ENCODE measurements at places on chromosomes 5 and 9.
A peak's percentile ranks its signal among the peaks of the same experiment; 100 is the strongest.

DNA sequence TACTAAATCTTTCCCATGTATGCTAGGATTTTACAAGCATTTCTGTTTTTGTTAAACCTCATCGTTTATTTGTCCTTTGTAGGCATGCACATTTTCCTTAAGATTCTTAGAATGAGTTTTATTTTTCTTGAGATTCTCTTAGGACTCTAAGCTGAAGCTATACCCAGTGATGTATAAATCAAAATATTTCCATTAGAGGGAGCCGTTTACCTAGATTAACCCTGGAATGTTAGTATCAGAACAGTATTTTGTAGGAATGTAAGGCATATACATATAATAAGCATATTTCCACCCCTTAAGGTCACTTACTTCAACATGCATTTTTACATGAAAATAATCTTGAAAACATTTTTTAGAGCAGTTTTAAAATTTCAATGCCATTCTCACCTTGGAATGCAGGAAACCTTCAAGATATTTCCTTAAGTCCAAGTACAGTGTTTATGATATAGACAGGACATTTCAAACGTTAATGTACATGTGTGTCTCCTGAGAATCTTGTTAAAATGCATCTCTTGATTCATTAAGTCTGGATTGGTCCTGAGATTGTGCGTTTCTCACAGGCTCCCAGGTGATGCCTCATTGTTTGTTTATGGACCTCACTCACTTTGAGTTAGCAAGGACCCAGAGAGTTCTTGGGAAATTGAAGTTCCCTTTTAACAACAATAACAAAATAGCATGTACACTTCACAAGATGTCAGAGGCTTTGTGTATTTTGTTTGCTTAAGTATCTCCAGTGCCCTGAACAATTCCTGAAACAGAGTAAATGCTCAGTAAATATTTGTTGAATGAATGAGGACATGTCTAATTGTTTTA is 34.9 kb upstream of the FCHO2 start:
- DNase-seq = peak; percentile 40

DNA sequence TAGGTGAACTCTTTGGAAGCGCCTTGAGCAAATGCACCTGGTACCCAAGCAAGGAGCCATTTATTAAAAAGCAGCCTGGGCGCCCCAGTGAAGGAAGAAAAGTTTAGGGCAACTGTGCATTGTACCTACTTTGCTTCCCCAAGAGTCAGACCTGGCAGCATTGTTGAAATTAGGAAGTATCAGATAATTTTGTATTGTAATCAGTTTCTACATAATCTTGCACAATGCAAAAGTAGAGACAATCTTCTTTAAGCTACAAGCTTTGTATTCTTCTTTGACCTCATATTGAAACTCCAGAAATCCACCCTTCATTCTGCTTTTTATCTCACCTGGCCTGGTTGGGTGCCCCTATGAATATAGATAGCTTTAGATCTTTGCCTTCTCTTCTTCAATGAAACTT is 490.8 kb downstream of the RASEF start:
- no peak for DNase-seq

DNA sequence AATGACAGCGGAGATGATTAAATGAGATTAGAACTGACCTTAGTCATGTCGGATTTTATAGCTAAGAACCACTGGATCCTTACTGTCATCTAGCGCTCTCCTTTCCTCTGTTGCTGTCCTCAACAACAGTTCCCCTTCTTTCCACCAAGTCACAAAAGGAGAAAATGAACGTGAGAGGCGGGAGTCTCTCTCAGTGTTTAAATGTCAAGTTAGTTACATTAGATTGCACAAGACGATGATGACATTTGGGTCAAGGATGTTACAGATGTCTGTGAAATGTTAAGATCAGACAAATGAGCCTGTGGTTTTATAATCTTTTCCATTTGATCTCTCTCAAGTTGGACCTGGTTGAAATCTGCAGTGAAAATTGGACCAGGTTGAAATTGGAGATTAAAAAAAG is 53.5 kb downstream of the FBXO38 start:
- DNase-seq = no peak

GRCh38 chr9:78189461-78189860 is 46.4 kb upstream of the CEP78 start:
- no peak for DNase-seq

GRCh38 chr5:172954751-172955159 is 4.5 kb upstream of the RPL26L1 start:
- DNase-seq = no peak

DNA sequence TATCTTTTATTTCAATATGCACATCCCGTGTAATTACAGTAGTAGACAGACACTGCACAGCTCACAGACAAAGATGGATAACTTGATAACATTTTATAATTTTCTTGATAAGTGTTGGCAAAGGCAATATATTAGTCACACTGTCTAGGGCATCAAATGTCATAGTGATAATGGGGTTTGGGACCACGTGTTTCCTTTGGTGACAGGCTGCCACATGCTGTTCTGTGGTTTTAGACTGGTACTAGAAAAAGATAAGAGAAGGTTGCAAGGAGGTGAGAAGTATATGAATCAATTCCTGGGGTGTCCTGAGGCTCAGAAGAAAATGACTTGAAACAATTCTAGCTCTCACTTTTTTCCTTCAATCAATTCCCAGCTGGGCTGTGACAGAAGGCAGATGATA is 258.8 kb upstream of the CHD1 start:
- no peak for DNase-seq

DNA sequence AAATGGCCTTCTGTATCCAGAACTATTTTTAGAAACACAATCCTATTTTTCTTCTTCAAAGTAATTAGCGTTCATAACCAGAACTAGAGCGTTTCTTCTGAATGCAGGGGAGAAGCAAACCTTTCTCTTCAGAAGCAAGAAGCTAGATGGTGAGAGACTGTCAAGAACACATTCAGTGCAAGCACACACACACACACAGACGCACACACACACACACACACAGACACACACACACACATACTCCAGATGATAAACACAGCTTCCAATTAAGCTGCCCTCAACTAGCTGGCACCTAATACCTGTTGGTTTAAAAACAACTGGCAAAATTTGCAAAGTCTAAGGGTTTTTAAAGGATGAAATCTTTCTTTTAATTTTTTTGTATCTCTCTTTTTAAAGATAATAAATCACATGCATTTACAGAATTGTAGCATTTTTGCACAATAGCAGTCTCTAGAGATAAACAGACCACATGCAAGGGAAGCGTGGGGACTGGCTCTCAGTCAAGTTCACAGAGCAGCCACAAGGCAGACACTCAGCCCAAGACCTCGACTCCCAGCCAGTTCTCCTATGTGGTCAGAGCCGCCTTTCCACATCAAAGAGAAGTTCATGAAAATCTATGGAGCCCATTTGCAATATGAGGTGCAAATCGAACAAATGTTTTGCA is 138.5 kb downstream of the TTLL11 start:
- DNase-seq = no peak

- no peak for DNase-seq
Observed at GRCh38 chr5:106488407-106488806, 1182.3 kb downstream of the EFNA5 start.

DNA sequence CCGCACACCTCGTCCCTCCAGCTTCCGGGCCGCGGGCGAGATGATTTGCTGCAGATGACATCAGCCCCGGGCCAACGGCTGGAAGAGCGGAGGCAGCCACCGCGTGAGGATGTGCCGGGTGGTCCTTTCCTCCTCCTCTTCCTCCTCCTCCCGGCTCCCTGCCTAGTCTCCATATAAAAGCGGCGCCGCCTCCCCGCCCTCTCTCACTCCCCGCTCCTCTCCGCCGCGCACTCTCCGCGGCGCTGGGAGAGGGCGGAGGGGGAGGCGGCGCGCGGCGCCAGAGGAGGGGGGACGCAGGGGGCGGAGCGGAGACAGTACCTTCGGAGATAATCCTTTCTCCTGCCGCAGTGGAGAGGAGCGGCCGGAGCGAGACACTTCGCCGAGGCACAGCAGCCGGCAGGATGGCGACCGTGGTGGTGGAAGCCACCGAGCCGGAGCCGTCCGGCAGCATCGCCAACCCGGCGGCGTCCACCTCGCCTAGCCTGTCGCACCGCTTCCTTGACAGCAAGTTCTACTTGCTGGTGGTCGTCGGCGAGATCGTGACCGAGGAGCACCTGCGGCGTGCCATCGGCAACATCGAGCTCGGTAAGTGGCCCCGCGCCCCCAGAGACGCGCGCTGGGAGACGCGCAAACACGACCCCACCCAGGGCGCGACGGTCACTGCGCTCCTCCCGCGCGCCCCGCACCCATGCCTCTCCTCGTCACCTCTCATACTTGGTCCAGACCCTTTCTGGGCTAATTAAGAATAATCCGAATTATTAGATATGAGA is at the start of gene MAP1B:
TSS of gene MAP1B (plus strand) at position 345 of the 770 bp plus-strand sequence. CDS start at position 402, 57 bp downstream.
- peak; percentile 89 for DNase-seq

- peak; percentile 55 for DNase-seq
Observed at GRCh38 chr5:10441992-10442435, 335 bp downstream of the ROPN1L start.

- peak; percentile 37 for DNase-seq
Observed at GRCh38 chr5:66426259-66427138, 169.7 kb upstream of the MAST4 start.

- no peak for DNase-seq
Observed at GRCh38 chr5:34053133-34053532, 10.1 kb upstream of the C1QTNF3 start.

- no peak for DNase-seq
Observed at GRCh38 chr5:36958612-36959011, 82.0 kb downstream of the NIPBL start.

DNA sequence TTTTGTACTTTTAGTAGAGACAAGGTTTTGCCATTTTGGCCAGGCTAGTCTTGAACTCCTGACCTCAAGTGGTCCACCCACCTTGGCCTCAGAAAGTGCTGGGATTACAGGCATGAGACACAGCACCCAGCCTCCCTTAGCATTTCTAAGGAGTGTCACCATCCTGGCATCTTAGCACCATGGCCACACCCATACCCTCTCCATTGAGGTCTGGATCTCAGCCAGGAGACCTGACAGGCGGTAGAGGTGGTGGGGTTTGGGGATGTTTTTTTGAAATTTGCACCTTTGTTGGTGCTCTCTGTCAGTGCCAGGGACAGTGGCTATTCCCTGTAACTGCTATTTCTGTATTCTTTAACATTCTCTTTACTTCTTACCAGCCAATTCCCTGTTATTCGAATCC is 72.5 kb downstream of the TRIM36 start:
- no peak for DNase-seq

DNA sequence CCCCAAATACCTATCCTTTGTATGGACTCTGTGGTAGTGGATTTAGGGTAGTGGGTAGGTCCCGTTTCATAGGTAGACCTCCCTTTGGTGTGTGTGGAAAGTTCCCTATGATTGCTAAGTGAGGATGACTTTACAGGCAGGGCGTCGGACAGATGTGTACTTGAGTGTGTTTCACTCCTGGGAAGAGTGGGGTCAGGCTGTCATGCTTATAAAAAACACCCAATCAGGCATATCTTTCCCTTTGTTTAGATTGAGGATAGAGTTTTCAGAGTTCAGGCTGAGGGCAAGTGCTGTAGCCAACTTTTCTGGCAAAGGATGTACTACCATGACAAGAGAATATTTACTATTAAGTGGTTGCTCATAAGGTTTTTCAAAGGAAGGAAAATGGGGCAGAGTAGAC is 242.0 kb downstream of the YTHDC2 start:
- DNase-seq = no peak

- DNase-seq = peak; percentile 35
Observed at GRCh38 chr9:19788614-19789271, at the start of gene SLC24A2. Gene SLC24A2, minus strand, starts transcription at chr9:19789037.
